ENCODE measurements at places on chromosomes 7 and 10.

GRCh38 chr10:70462349-70462984, 16.1 kb upstream of the PALD1 start:
- no peak for DNase-seq

DNA sequence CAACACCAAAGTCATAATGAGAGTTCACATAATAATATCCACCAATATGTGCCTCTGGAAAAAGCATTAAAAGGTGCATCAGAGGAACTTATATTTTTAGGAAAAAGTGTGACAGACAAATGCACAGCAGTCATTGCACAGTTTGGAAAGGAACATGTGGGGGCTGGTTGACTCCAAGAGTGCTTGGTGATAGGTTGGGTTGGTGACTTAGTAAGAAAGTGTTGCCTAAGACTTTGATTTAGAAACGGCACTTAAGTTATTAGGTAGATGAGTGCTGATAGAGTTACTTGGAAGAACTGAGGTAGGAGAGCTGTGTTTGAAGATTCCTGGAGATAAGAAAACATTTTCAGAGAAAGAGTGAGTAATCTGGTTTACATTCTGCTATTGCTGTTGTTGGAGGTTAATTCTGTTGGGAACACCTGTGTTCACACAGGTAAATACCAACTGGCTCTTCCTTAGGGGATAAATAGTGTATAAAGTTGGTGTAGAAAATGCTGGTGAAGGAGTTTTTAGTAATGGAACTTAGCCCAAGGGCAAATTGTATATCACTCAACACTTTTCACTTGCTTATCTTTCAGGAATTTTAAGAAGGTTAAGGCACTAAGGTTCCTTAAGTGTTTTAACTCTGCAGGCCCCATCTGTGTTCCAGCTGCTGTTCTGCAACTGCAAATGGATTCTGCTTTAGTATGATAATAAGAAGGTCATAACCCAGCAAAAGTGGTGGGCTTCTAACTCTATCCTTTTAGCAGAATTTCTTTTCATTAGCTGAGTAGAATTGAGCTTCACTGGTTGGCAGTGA, 196.1 kb downstream of the NSUN6 start:
- no peak for DNase-seq

DNA sequence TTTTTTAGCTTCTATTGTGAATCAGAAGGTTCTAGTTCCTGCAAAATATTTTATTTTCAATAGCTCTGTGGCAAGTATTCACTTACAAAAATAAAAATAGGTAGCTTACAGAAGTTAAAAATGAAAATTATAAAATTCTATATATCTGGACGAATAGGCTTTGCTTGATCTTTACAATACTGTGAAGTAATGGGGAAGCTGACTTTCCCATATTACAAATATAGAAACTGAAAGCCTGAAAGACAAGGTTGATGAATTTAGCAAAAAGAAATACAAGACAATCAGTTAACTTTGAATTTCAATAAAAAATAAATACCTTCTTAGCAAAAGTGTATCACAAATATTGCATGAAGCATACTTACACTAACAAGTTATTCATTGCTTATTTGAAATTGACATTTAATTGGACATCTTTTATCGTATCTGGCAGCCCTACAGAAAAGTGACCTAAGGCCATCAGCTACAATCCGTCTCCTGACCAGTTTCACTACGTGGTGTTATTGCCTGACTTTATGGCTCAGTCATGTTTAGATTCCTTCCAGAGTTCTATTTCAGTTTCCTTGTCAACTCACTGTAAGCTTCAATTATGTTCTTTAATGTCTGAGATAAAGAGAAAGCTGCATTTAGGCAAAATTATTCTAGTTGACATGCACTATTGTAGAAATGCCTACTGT, 310.5 kb upstream of the HGF start:
- DNase-seq, result no peak

DNA sequence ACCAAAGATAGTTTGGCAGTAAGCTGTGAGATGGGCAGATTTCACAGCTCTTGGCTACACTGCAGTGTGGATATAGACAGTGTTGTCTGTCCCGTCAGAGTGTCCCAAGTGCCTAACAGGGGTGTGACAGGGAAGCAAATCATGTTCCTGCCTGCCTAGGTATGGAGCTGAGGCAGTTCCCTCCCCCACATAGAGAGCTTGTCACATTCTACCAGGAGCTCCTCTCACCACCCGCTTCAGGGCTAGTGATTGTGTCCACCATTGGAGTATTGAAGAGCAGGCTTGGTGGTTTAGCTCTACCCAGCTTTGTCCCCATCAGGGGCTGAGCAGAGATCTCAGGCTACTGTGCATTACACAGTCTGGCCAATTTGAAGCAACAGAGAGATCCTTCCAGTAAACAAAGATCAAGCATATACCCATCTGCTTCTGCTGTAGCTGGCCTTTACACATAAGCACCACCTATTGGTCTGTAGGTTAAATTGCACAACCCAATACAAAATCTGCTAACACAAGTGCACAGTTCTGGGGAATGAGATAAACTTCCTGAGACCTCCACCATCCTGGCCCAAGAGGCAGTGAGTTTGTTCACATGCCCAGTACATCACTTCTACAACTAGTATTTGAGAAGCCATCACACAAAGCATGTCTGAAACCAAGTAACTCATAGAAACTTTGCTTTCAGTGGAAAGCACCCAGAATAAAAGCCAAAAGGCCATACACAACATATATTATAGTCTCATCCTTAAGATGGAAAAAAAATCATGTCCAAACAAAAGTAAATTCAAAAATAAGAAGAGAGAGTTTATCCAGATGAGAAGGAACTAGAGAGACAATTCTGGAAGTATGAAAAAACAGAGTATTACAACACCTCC, 67.3 kb downstream of the GLCCI1 start:
- no peak for DNase-seq
